ENCODE measurements at places on chromosomes 11 and 22.

DNA sequence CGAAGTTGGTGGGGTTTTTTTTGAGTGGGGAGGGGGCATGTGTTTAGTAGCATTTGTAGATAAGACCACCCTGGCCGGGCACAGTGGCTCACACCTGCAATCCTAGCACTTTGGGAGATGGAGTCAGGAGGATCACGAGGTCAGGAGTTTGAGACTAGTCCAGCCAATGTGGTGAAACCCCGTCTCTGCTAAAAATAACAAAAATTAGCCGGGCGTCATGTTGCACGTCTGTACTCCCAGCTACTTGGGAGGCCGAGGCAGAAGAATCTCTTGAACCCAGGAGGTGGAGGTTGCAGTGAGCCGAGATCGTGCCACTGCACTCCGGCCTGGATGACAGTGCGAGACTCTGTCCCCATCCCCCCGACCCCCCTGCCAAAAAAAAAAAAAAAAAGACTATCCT is 34.6 kb downstream of the CECR2 start:
- no peak for DNase-seq

GRCh38 chr22:22692707-22693530 is 48.5 kb downstream of the GGTLC2 start:
- DNase-seq = peak; percentile 11

DNA sequence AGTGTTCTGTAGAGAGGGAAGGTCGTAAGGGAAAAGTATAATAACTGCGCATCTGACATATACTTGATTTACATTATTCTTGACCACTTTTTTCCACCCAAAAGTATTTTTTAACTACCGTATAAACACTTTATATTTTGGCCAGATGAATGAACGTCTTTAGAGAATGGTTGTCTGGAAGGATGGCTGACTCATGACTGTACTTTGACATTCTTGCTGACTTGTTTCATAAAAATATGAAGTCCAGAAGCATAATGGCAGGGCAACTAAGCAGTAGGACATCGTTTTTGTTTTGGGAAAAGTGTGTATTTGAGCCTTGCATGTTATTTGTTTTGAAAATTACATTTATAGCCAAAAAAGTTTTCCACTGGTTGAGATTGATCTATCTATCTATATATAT is 110.0 kb downstream of the OSBP2 start:
- DNase-seq = no peak

GRCh38 chr22:32713737-32714457 is 87.6 kb upstream of the TIMP3 start:
- DNase-seq = no peak

DNA sequence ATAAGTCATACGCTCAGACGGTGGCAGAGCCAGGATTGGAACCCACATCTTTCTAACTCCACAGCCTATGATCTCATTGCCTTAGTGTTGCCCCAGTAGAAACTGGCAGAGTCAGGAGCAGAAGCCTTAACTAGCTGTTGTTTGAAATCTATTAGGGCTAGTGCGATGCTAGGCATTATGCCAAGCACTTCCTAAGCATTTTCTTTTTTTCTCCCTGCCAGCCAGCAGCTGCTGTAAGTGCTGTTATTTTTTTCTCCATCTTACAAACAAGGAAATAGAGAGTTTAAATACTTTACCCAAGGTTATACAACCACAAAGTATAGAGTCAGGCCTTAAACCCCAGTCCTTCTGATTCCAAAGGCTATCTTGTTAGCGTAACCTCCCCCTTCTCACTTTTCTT is 161.0 kb upstream of the SORL1-AS1 start:
- no peak for DNase-seq

DNA sequence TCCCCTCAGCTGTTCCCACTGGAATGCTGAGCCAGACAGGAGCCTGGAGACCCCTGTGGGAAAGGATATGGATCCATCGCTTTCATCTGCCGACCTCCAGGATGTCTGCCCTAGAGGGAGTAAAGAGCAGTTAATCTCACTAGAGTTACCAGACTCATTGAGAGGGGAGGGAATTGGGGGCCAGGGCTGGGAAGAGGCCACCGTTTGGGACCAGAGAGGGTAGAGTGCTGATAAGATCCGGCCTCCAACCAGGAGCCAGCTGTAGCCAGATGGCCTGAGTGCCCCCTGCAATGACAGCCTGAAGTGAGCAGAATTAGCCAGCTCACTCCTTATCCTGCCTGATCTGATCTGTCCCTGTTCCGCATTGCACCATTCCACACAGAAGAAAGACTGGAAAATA is 3.7 kb upstream of the APLNR start:
- peak; percentile 38 for DNase-seq

GRCh38 chr11:131951121-131951520 is 580.7 kb downstream of the NTM start:
- DNase-seq = no peak

DNA sequence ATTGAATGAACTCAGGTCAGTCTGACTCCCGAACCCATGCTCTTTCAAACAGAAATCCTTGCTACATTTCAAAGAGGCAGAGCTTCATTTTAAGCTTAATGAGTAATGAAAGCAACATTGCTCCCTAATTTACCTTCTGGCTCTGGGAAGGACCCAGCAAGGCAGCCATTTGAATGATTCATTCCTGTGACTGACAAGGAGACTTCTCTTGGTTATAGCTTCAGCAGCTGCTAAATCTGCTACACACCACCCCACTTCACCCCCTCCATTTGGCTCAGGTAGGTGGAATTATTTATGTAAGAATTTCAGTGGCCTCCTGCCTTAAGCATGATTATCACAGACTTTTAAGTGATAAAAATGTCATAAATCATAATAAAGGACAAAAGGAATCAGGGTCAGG is 117.7 kb downstream of the KCNC1 start:
- DNase-seq = no peak

DNA sequence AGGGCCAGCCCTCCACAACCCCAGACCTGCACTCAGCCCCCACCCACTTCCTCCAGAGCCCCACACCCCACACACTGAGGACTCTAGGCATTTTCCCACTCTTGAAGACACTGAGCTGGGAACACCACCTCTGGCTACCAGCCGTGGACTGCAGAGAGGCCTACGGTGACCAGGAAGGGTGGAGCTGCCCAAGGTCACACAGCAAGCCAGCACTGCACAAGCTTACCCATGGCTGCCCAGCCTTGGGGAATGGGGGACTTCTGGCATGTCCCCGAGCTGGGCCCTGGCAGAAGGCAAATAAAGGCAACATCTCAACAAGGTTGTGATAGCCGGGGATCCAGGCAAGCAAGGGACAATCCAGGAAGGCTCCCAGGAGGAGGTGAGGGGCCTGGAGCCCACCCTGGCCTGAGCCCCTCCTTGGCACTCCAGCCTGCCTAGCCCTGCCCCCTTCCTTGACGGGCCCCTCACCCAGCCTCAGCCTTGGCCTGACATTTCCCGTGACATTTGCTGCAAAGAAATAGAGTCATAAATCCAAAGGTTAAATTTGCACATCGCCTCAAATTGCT is 5.5 kb downstream of the RTN4R start:
- DNase-seq = no peak

GRCh38 chr11:111996129-111996528 is 29.1 kb upstream of the DLAT start:
- no peak for DNase-seq

DNA sequence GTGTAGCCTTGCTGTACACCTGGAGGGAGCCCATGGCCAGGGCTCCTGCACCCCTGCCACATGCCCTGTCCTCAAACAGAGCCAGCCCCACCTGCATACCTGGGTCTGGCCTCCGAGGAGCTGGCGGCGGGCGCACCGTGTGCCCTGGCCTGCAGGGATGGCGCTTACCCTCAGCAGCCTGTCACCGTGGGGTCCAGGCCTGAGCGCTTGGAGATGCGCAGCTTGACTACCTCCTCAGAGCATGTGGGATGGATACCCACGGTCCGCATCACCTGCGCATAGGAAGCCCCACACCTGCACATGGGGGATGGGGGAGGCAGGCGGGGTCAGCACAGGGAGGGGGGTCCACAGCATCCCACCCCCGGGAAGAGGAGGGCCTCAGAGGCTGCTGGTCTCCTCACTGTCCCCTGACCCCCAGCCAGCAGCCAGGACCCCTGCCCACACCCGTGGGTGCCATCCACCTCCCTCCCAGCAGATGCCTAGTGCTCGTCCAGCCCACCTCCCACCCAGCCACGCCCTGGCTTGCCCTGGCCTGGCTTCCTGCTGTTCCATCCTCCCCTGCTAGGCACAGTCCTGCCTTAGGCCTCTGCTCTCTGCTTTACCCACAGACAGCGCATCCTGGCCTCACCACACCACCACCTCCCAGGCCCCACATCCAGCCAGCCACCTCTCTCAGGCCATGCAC is 22.4 kb upstream of the GNB1L start:
- no peak for DNase-seq

DNA sequence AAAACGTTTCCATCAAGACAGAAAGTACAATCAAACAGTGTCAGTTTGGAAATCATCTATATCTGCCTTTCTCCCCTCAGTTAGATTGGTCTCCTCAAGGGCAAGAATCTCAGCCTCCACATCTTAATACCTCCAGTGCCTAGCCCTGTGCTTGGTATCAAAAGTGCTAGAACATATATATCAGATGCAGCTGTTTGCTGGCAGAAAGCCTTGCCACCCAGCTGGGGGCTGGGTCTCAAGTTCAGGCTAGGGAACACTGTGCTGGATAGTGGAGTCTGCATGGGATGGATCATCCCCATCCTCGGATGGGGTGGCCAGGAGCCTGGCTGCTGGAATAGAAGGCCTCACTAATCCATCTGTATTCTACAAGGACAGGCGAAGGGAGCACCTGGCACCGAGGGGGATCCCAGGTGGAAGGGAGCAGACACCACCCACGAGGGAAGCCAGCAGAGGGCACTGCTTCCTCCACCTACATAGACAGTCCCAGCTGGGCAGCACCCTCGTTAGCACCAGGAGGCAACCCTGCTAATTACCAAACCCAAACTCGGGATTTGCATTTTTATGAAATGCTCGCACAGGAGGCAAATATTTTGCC is 602.2 kb downstream of the BUD13 start:
- DNase-seq = no peak

GRCh38 chr22:37148742-37149665 is 712 bp downstream of the IL2RB start:
- no peak for DNase-seq

DNA sequence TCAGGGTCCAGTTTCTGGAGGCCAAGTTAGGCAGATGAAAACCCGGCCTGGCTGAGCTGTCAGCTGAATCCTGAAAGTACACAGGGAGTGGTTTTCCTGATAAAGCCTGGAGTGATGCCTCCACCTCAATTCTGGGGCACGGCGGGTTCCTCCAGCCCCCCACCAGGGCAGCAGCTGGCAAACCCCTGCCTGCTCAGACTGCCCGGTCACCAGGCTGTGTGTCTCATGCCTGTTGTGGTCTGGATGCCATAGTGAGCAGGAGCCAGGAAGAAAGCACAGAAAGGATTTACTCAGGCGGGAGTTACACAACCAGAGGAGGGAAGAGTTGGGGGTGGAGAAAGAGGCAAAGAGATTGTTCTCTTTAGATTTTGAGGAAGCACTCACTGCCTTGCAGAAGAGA is 119.9 kb upstream of the RASSF10 start:
- no peak for DNase-seq

- DNase-seq = peak; percentile 76
These were observed 19.5 kb downstream of the TXN2 start for GRCh38 chr22:36461665-36462649.

DNA sequence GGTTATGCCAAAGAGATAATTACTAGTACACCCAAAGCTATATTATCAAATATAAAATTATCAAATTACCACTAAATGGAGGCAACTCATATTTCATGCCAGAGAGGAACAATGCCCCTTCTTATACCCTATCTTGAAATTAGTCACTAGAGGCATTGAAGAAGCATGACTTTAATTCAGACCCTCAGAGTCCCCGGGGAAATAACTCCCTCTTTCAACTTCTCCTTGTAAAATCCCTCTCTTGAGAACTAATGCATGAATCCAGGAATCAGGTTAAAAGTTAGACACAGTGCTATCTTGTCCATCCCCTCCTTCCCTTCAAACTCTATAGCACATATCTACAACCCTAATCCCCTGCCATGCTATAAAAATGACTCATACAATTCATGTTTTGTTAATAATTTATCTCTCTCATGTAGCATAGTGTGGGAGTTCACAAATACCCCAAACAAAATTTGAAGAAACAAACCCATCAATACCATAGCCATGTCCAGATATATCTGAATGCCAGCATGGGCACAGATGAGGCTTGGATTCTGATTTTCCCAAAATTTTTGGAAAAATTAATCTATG is 665.4 kb downstream of the KCNA4 start:
- no peak for DNase-seq

DNA sequence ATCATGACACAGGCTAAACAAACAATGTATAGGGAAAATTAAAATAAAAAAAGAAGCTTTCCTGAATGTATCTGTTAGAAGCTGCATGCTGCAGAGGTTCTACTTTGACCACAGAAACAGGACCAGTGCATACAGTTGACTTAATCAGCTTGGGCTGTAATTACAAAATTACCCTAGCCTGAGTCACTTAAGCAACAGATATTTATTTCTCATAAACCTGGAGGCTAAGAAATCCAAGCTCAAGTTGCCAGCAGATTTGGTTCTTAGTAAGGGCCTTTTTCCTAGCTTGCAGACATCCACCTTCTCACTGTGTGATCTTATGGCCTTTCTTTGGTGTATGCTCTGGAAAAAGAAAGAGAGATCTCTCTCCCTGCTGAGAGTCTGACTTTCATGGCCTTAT is 946.5 kb upstream of the RAG2 start:
- no peak for DNase-seq

DNA sequence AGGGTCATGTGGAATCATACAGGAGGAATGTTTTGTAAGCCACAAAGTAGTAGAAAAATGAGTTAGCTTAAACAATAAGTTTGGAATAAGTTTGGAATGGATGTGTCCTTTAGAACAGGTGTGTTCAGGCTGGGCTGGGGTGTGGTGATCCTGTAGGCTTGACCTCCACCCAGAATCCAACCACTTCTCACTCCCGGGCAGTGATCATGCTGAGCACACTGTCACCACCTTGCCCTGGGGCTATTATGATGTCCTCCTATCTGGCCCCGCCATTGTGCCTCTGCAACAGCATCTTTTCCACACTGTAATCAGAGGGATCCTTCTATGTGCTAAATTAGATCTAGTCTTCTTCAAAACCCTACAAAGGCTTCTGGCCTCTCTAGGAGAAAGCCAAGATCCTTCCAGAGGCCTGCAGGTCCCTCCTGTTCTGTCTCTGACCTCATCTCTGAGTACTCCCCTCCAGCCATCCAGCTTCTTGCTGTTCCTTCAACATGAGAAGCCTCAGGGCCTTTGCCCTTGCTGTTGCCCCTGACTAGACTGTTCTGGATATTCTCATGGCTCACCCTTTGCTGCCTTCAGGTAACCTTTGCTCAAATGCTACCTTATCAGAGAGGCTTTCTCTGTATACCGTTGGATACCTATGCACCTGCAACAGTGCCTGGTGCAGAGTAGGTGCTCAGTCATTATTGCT is 18.8 kb upstream of the ACCSL start:
- DNase-seq = no peak

Data from NT2/D1 (cell line).